Chondrocyte (in vitro differentiated cells): ENCODE measurements at places on chromosomes 2 and 18. TPM values are rescaled to one million over a fixed set of nuclear protein-coding genes. Genes with fewer than 3 reads are reported as not detected.
A peak's percentile ranks its signal among the peaks of the same experiment; 100 is the strongest.

GRCh38 chr2:196278491-196278911, 107.1 kb upstream of the STK17B start:
- peaks cover 58% of the 10 kb centered on the region for H3K4me1 ChIP-seq
- H3K4me3 ChIP-seq, result no peak overlapping the region
- H3K27me3 ChIP-seq, result no peaks in the 10 kb centered on the region
- peaks cover 4% of the 10 kb centered on the region for H3K36me3 ChIP-seq

GRCh38 chr2:237540823-237541222, 25.6 kb upstream of the PRLH start:
- H3K27ac ChIP-seq, result no peak overlapping the region
- no peak overlapping the region for H3K4me3 ChIP-seq
- H3K27me3 ChIP-seq, result no peaks in the 10 kb centered on the region
- H3K4me1 ChIP-seq, result peaks cover 6% of the 10 kb centered on the region

GRCh38 chr18:56637711-56638231, 621 bp downstream of the TXNL1 start:
- H3K4me1 ChIP-seq, result peaks cover 45% of the 10 kb centered on the region
- H3K4me3 ChIP-seq, result peak overlapping the region; percentile 99
- H3K36me3 ChIP-seq, result peaks cover 4% of the 10 kb centered on the region
- H3K27me3 ChIP-seq, result no peaks in the 10 kb centered on the region
- peak overlapping the region; percentile 100 for H3K27ac ChIP-seq
- no peak for DNase-seq

DNA sequence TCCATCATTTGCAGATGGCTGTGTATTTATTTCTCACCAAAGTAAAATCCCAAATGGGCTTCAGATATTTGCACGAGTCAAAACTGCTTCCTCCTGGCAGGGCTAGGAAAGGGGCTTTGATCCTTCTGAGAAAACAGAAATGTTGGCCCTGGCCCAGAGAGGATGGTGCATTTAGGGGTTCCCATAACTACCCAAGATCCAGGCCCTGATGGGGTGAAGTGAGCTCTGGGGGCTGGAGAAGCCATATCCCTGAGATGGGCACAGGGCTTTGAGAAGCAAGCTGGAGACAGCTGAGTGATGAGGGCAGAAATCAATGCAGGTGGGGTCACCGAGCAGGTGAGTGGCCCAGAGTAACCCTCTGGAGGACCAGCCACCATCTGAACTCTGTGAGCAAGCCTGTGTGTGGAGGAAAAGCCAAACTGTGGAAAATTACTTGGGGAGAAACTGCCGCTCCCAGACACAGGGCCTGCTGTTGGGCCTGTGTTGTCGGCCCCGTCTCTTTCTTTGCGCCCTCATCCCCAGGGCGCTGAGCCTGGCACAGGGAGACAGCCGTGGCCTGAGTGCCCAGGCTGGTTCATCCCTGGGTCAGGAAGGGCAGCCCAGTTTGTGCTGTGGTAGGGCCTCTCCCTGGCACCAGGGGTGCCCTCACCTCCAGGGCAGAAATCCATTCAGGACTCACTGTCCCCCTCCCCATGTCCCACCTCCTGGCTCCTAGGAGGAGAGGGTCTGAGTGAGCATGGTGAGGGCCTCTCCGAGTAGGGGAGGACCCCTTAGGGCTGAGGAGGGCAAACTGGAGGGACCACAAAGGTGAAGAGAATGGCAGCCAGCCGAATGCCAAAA, 167.8 kb upstream of the HAAO start:
- no peak for DNase-seq
- no peak overlapping the region for H3K4me3 ChIP-seq
- H3K27ac ChIP-seq, result peak overlapping the region; percentile 83
- H3K27me3 ChIP-seq, result no peaks in the 10 kb centered on the region
- no peaks in the 10 kb centered on the region for H3K36me3 ChIP-seq
- H3K4me1 ChIP-seq, result peaks cover 68% of the 10 kb centered on the region

The MYL1 gene
- not detected in 3 replicates for total RNA-seq

The ERICH2 gene
- total RNA-seq, result 2.1 to 2.6 TPM in 2 of 3 replicates, not detected in the other

The FBLN7 gene
- total RNA-seq, result 0.77 to 1.3 TPM (median 1.0 TPM) in 3 replicates
